K562 (cell line): ENCODE measurements at places on chromosomes 11 and 22. TPM values are rescaled to one million over a fixed set of nuclear protein-coding genes. Genes with fewer than 3 reads are reported as not detected.

- H3K27me3 ChIP-seq: peaks cover 27% of the 10 kb centered on the region
- H3K36me3 ChIP-seq: no peaks in the 10 kb centered on the region
- H3K4me3 ChIP-seq: no peak overlapping the region
- no peak overlapping the region for H3K27ac ChIP-seq
- no peak for DNase-seq
- peaks cover 13% of the 10 kb centered on the region for H3K4me1 ChIP-seq
Observed at GRCh38 chr22:42371099-42371498, 61.1 kb downstream of the NFAM1 start.

DNA sequence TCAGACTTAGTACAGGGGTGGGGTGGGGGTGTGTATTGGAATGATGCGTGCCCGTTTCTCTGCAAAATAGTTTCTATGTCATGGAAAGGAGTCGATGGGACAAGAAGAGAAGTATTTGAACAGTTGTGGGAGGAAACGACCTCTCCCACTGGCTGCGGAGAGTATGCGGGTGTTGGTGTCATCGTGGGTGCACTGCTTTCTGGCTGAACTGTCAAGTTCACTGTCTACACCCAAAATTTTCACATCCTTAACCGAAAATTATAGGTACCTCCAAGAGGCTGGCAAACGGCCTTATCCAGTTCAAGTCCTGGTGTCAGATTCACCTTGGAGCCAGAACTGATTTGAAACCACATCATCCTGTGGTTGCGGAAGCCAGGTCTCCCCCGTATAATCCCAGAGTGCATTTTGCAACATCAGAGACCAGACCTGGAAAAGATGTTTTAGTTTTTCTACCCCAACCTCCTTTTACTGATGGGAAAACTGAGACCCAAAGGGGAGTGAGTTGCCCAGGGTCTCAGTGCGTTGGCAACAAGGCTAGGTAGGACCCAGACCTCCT, 497 bp upstream of the SSRP1 start:
- H3K4me3 ChIP-seq: peak overlapping the region; percentile 92
- DNase-seq: no peak
- no peaks in the 10 kb centered on the region for H3K27me3 ChIP-seq
- H3K36me3 ChIP-seq: peaks cover 36% of the 10 kb centered on the region

DNA sequence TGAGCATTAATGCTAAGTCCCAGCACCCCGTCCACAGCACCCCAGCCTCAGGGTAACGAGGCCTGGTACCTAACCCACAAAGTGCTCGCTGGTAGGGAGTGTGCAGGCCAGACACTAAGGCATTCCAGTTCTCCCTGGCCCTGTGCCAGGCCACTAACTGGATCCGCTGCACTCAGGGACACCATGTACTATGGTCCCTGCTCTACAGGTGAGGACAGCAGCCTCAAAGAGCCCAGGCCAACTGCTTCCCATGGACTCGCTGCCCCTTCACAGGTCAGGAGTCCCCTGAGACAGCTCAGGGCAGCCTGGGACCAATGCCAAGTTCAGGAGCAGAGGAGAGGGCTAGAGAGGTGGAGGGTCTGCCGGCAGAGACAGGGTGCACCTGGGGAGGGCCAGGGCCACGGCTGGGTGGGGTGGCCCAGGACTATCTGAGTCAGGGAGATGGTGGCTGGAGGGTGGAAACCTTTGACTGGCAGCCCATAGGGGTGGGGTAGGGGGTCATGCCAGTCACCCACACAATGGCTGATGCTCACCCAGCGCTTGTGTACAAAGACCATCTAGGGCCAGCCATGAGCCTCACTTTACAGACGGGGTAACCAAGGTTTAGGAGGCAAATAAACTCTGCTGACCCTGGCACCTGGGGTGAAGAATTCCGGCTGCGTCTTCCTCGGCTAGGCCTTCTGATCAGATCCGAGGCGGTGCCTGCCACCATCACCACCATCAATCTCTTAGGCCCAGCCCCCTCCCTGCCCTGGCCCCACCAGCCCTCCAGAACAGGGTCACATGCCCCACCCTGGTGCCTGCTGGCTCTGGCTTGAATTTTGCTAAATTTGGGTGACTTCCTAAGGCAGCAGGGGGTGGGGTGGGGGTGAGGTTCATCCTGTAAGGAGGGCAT, 5.6 kb downstream of the OSBPL5 start:
- no peak overlapping the region for H3K27ac ChIP-seq
- H3K4me1 ChIP-seq: peaks cover 76% of the 10 kb centered on the region
- DNase-seq: no peak
- no peak overlapping the region for H3K4me3 ChIP-seq
- H3K27me3 ChIP-seq: no peaks in the 10 kb centered on the region
- H3K36me3 ChIP-seq: no peaks in the 10 kb centered on the region

DNA sequence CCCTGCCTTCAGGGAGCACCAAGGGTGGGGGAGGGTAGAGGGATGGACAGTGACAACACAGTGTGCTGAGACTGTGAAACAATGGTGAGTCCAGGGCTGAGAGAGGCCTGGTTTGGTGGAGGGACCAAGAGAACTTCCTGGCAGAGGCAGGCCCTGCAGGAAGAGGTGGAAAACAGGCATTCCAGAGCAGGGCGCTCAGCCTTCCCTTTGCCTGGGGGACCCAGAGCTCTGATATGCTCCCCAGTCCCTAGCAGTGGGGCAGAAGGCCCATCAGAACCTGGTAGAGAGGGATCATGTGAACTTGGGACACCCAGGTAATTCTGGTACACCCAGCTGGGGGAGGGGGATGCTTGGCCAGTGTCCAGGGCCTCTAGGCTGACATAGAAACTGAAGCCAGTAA, 17.2 kb upstream of the UVRAG start:
- H3K4me1 ChIP-seq: no peaks in the 10 kb centered on the region
- no peaks in the 10 kb centered on the region for H3K36me3 ChIP-seq
- no peak overlapping the region for H3K27ac ChIP-seq
- H3K27me3 ChIP-seq: no peaks in the 10 kb centered on the region; the same call in 2 of the 3 replicates

The CD6 gene
- 0.84 and 1.5 TPM in 2 replicates for total RNA-seq

DNA sequence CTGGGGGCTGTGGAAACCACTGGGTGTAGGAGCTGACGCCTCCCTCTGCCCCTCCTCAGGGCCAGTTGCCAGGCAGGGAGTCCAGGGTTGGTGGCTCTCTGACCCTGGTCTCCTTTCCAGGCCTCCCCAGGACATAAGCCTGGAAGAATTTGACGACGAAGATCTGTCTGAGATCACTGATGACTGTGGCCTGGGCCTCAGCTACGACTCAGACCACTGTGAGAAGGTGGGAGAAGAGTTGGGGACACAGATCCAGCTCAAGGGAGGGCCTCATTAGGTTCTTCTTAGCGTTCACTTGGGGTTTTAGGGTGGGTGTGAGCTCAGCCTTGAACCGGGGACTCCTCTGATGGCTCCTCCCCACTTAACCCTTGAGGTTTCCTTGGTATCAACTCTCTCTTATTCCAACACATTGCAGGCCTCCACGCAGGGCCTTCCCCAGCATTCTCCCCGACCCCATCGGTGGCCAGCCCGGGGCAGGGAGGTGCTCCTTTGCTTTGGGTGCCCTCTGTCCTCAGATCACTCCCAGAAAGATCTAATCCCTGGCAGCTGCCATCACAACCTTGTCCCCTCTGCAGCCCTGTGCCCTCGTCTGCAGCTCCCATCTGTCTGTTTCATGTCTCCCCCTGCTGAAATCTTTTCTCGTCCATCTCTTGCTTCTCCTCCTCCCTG, 1.2 kb downstream of the MAPK8IP2 start:
- no peaks in the 10 kb centered on the region for H3K36me3 ChIP-seq
- H3K4me1 ChIP-seq: no peaks in the 10 kb centered on the region
- DNase-seq: no peak
- H3K27ac ChIP-seq: no peak overlapping the region
- peaks cover 58% of the 10 kb centered on the region for H3K27me3 ChIP-seq

DNA sequence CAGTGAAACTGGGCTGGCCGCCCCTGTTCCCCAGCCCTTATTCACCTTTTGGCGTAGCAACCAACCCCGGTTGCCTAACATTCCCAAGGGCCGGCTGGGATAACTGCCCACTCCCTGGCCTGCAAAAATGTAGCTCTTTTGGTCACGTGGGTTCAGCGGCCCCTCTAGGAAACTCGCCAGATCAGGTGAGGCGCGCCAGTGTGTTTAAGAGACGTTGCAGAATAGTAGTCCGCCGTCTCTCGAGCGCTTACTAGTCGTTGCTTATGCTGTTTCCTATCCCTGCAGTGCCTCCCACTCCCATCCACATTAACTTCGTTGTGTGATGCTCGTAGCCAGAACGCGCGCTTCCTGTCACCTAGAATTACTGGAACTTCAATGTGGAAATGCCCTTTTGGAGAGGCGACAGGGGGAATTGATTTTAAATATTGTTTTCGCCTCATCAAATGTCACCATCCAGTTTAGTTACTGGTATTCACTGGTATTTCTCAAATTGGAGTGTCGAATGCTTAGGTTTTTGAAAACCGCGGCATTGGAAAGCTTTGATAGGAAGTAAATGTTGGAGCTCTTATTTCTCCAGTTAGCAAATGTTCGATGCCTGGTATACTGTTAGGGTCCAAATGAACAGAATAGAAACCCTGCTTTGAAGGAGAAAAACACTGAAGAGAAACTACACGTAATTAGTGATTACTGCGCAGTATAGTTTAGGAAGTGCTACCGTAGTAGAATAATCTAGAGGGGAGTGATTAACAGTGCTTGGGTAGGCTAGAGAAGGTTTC, 823 bp downstream of the CEP57 start:
- H3K4me3 ChIP-seq: peak overlapping the region; percentile 88
- peaks cover 14% of the 10 kb centered on the region for H3K4me1 ChIP-seq
- H3K36me3 ChIP-seq: peaks cover 39% of the 10 kb centered on the region
- peak overlapping the region; percentile 99 for H3K27ac ChIP-seq

GRCh38 chr11:8699903-8700302, 17.3 kb downstream of the RPL27A start:
- peaks cover 10% of the 10 kb centered on the region for H3K27me3 ChIP-seq
- H3K4me3 ChIP-seq: no peak overlapping the region
- H3K27ac ChIP-seq: no peak overlapping the region; the same call in 2 of the 3 replicates
- H3K36me3 ChIP-seq: peaks cover 8% of the 10 kb centered on the region; the same call in 2 of the 3 replicates
- no peak for DNase-seq

The OR52E1 gene
- not detected in 2 replicates for total RNA-seq

DNA sequence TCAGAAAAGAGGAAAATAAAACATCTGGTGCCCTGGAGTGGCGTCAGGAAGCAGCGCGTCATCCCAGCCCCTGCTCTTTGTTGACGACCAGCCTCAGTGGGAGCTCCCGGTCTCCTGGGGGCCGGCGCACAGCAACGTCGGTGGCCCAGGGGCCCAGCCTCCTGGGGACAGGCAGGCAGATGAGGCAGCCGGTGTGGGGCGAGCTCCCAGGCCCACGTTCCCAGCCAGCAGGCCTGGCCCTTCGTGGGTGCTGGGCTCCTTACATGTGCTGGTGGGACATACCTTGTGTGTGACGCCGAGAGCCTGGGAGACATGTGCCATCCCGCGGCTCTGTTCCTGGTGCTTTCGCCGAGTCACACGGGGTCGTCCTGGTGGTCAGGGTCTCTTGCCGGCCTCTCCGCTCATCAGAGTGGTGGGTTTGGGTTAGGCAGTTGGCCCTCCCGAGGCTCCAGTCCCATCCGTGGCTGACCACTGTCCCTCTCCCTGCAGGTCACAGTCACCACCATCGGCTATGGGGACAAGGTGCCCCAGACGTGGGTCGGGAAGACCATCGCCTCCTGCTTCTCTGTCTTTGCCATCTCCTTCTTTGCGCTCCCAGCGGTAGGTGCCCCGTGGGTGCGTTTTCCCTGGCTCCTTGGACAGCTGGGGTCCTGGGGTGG, 116.7 kb downstream of the KCNQ1OT1 start:
- no peak for DNase-seq
- H3K4me1 ChIP-seq: peaks cover 40% of the 10 kb centered on the region
- peaks cover 4% of the 10 kb centered on the region; the same call in 2 of the 3 replicates for H3K27me3 ChIP-seq
- no peak overlapping the region for H3K27ac ChIP-seq

GRCh38 chr11:123525511-123525918, 95.4 kb downstream of the GRAMD1B start:
- H3K27ac ChIP-seq: no peak overlapping the region
- no peaks in the 10 kb centered on the region for H3K4me1 ChIP-seq
- no peak overlapping the region for H3K4me3 ChIP-seq
- no peaks in the 10 kb centered on the region for H3K36me3 ChIP-seq
- H3K27me3 ChIP-seq: no peaks in the 10 kb centered on the region
